ENCODE measurements at places on chromosomes 5 and 9.

- no peak for DNase-seq
These were observed 687.4 kb upstream of the SEMA6A start for GRCh38 chr5:117261948-117262571.

- DNase-seq, result no peak
These were observed 240.4 kb upstream of the IRX2 start for GRCh38 chr5:2991884-2992283.

- DNase-seq, result no peak
These were observed 48.0 kb downstream of the PTCH1 start for GRCh38 chr9:95468791-95469190.

DNA sequence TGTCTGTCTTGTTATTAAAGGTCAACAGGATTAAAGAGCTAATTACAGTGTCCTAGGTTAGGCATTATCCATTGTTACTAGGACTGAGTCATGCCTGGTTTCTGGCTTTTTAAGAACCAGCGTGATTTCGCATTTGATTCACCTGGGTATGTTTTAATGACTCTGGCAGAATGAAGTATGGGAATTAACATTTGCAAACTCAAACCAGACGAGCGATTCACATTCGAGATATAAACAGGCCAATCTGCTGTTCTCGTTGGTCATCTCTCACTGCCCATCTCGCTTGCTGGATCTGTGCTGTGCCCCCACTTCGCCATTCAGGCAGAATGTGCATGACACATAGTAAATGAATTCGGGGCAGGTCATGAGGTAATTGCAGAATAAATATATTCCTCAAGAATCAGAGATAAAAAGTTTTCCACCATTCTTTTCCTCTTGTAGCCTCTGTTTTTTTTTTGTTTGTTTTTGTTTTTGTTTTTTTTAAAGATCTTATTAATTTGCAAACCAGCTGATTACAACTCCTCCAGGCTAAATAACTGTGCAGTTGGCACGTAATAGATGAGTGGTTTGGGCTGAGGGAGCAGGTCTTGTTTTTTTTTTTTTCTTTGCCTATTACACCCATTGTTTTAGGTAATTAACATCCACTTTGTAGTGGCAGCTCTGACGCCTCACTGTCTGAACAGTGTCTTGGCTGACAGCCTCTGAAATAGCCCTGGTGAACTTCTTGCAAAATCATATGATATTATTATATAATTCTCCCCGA, 313.5 kb upstream of the MSX2 start:
- DNase-seq, result no peak

- DNase-seq, result no peak
These were observed 43.8 kb upstream of the FST start for GRCh38 chr5:53436480-53437191.

DNA sequence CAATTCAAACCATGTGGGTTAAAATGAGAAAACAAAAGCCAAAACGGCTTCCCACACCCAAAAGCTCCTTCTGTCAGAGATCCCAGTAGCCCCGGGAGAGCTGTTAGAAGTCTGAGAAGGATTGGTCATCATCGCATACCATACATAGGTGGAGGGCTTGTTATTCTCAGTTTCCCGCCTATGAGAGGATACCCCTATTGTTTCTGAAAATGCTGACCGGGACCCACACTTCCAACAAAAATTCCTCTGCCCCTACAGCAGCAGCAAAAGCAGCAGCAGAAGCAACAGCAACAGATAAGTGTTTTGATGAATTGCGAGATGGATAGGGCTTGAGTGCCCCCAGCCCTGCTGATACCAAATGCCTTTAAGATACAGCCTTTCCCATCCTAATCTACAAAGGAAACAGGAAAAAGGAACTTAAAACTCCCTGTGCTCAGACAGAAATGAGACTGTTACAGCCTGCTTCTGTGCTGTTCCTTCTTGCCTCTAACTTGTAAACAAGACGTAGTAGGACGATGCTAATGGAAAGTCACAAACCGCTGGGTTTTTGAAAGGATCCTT, at the start of gene TEK:
TSS of gene TEK (plus strand) at position 245 of the 561 bp plus-strand sequence. CDS start 366 bp downstream, outside the sequence.
- no peak for DNase-seq

DNA sequence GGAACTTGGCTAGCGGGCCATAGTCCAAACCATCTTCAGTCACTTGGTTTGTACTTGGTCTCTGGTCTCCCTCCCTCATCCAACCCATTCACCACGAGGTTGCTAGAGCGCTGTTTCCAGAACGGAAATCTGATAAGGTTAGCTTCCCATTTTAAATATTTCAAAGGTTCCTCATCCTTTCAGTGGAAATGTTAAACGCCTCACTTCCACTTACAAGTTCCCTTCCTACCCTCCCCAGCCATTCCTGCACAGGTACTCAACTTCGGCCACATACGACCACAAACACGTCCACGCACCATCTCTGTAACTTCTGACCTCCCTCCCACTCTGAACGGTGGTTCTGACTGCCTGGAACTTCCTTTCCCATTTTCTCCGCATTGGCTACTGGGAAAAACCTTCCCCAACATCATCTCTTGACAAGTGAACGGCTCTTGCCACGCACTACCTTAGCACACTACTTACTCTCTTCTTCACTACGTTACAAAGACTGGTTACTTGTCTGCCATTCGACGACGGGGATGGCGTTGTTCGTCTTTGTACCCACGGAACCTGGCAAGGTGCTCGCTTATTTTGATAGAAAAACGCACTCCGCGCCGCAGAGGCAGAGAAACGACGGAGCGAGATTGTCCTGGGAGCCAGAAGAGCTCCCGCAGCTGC, 629 bp downstream of the CCNH start:
- no peak for DNase-seq

DNA sequence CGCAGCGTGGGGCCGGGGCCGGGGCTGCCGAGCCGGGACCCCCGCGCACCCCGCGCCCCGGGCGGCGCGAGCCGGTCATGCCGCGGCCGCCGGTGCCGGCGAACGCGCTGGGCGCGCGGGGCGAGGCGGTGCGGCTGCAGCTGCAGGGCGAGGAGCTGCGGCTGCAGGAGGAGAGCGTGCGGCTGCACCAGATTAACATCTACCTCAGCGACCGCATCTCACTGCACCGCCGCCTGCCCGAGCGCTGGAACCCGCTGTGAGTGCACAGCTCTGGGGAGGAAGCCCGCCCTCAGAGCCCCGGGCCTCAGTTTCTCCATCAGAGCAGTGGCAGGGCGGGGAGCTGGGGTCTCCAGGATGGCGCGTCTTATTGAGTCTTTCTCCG, 335 bp downstream of the GALNT12 start:
- no peak for DNase-seq

GRCh38 chr9:70551396-70551795, 136.9 kb upstream of the KLF9 start:
- DNase-seq, result no peak

DNA sequence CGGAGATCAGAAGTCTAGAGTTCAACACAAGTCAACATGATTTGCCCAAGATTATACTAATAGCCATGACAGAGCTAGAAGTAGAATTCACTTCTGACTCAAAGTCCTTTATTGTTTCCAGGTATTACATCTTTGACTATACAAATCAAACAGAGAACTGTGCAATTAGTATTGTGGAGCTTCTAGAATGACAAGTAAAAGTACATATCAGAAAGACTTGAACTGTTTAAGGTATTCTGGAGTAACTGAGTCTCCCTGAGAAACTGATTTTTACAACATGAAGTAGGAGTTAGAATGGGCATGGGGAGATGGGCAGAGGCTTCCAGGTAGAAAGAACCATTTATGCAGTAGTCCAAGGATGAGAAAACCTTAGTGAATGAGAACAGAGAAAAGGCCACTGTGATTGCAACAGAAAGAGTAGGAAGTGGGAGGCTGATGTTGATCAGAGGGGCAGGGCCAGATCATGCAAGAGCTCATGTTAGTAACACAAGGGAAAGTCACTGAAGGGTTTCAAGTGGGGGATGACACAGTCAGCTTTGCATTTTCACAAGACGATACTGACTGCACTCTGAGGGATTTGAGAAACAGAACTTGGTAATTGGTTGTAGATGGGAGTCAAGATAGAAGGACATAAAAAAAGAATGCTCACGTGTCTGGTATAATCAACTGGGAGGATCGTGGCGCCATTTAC, 280.7 kb downstream of the RFX3 start:
- no peak for DNase-seq

DNA sequence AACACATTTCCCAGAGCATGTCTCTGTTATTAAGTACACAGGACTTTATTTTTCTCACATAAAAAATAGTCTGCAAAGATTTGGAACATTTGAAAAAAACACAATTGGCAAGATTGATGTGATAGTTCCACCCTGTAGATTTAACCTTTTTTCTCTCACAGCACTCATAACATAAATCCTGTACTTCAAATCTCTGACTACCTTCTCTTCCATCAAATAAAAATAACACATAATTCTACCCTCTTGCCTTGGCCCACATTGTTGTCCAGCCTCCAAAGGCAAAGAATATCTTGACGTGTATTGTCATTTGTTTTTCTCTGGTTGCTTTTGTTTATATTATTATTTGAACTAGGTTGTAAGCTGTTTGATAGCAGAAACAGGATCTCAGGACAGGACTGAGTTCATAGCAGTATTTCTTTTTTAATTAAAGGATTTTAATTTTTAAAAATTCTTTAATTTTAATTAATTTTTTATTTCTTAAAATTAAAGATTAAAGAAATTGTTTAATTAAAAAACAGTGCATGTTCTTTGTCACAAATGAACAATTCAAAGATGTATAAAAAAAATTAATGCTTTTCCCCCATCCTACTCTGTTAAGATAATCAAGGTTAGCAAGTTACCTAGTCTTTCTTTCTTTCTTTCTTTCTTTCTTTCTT, 69.1 kb upstream of the PCSK1 start:
- no peak for DNase-seq

DNA sequence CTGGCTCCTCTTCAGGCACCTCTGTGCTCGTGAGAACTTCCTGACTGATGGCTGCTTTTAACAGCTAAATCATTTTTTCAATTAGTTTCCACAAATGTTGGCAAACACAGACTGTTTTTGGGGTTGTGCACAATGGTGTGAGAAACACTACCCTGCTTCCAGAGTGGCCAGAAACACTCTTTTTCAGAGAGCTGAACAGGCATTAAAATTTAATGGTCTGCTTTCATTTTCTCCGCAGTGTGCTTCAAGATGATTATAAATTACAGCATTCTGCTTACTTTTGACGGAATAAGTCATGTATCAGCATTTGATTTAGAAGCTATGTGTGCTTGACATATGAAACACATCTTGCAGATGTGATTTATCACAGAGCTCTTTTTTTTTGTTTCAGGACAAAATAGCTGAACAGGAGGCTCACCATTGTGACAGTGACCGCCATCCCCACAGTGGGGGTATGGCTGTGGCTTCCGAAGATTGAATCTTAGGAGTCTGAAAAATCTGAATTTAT, 454.5 kb upstream of the ZNF608 start:
- no peak for DNase-seq

DNA sequence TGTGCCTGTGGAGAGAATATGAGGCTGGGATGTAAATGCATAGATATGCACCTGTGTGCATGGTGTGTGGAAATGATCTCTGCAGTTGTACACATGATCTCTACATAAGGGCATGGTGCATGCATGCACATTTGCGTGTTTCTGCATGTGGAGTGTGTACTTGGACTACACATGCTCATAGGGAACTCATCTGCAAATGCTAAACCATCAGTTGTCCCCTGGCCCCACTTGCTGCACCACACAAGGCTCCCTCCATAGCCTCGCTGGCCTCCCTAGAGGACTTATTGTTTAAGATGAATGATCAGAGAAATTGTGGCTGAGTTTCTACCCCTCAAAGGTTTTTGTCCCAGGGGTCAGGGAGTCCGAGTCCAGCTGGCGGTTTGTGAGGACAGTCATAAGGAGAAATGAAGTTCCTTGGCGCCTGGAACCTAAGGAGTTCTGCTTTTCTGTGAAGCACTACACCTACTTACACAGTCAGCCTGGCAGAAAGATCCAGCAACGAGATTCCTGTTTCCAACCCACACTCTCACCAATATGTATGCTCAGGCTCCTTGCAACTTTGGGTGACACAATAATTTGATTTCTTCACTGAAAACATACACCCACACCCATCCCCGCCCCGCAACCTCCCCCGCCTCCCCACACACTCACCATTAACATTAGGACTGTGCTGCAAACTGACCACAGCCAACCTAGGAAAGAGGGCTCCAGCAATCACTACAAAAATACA, 79.9 kb upstream of the CPEB4 start:
- DNase-seq, result no peak

- no peak for DNase-seq
These were observed 43.5 kb upstream of the RASGRF2 start for GRCh38 chr5:80916676-80917075.

DNA sequence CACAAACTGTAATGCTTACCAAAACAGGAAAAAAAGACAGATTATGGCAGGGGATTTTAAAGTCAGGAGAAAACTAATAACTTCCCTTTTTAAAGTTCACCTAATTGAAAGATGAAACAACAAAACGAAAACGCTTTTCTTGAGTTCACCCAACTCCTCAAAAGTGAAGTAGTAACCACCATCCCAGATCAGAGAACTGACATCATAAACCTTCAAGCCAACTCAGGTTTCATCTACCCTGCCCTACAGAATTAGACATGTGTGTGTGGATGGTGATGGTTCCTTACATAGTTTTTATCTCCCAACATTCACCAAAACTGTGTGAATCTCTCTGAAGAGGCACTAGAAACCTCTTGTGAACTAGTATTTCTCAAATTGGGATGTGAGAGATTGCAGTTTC, 195.2 kb upstream of the PTGER4 start:
- DNase-seq, result no peak

GRCh38 chr9:16616686-16617085, 253.8 kb downstream of the BNC2 start:
- no peak for DNase-seq

- DNase-seq, result no peak
These were observed 85.2 kb upstream of the ALDH1A1 start for GRCh38 chr9:73038089-73038509.

GRCh38 chr9:105389796-105390195, 58.0 kb upstream of the FSD1L start:
- DNase-seq, result no peak

DNA sequence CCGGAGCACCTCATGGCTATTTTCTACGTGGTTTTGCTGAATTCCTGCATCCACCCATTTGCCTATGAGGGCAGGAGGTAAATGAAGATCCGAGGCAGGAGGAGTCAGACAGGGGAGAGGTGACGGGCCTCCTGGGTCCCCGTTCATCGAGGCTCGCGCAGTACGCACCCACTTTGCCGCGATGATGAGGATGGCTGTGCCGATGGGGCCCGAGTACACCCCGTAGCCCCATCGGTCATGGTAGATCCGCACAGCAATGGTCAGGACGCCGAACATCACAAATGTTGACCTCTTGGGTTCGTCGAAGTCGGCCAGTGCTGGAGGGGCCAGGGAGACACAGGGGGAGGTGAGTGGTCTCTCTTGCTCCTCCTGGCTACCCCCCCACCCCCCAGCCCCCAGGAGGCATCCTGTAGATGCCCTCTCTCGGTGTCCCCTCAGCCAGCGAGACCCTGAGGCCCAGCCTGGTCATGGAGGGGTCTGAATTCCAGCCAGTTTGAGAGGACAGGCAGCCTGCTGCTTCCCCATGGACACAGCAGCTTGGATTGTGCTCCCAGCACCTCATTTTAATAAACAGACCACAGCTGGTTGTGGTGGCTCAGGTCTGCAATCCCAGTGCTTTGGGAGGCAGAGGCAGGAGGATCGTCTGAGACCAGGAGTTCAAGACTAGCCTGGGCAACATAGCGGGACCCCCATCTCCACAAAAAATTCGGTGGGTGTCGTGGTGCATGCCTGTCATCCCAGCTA, 5.9 kb downstream of the MYMK start:
- no peak for DNase-seq

- DNase-seq, result no peak
These were observed 4.0 kb downstream of the TRAF1 start for GRCh38 chr9:120922404-120923195.
